ENCODE measurements at places on chromosomes 2 and 18.

GRCh38 chr18:35106013-35106844 lies 65.0 kb downstream of the MAPRE2 start:
- no peak for DNase-seq

GRCh38 chr18:36326771-36327170 lies 29.3 kb downstream of the FHOD3 start:
- no peak for DNase-seq

DNA sequence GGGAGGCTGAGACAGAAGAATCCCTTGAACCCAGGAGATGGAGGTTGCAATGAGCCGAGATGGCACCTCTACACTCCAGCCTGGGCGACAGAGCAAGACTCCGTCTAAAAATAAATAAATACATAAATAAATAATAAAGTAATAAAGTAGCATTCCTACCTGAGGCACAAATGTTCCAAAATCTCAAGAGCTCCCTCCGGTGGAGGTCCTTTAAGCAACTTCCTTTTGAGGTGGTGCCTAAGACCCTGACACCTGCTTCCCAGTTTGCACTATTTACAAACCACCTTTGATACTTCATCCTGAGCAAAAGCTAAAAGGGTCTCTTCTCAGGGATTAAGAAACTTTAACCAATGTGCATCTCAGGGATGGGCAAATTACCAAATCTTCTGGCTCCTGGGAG lies 505.1 kb downstream of the CNTNAP5 start:
- no peak for DNase-seq

DNA sequence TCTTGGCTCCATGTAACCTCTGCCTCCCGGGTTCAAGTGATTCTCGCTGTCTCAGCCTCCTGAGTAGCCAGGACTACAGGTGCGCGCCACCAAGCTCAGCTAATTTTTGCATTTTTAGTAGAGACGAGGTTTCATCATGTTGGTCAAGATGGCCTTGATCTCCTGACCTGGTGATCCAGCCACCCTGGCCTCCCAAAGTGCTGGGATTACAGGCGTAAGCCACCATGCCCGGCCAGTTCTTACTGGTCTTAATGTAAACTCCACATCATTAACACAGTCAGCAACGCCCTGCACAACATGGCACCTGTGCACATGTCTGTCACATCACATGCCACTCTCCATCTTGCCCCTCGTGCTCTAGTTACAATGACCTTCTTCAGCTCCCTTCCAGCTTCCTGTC lies 5.8 kb upstream of the KIF3C start:
- no peak for DNase-seq

- DNase-seq, result no peak
These were observed 7.9 kb downstream of the ERFE start for GRCh38 chr2:238166391-238167343.

DNA sequence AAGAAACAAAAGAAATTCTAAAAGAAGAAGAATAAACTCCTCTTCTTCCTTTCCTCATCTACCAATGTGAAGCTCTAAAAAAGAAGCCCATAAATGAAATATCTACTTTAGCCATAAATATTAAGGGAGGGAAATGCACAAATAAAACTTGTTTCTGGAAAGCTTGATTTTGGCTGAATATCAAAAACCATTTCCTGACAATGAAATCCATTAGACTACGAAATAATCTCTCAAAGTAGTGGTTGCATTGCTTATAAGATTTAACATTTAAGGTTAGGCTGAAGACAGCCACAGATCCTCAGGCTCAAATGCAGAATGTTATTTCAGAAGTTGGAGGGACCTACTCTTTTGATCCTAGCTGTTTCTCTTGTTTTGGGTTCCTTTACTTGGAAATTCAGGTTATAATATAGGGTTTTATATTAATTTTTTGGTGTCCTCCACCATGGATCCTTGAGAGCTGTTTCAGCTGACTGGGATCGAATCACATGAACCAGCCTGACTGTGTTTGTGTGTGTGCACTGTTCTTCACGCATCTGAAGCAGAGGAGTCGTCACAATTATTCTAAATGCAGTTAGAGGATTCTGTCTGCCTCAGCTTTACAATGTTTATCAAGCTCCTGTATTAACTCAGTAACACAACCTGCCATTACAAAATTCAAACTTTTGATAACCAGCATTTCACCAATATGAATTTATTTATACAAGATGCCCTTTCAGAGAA lies 474.8 kb downstream of the ARHGAP15 start:
- DNase-seq, result no peak

DNA sequence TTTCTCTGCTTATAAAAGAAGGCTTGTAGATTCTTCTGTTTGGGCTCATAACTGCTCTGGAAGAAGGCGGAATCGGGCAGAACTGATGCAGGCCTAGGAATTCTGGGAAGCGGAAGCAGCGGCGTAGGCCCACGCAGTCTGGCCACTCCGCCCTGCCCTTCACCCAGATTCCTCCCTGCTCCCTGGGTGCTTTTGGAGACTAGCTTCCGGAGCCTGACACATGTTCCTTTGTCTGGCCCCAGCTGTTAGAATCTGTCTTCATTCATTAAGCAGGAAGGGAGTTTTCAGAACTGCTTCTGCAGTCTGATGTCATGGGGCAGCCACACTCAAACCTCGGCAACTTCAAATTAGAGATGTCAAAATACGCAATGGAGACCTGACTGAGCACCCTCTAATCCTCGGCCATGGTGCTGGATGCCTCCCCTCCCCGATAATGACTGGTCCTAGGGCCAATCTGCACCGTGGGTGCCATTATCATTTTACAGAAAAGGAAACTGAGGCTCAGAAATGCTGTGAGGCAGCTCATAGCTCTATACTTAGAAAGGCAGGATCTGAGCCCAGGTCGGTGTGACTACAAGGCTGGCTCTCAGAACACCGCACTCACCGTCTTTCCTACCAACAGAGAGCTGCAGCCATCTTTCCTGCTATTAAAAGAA lies 275.7 kb downstream of the MYCN start:
- no peak for DNase-seq

DNA sequence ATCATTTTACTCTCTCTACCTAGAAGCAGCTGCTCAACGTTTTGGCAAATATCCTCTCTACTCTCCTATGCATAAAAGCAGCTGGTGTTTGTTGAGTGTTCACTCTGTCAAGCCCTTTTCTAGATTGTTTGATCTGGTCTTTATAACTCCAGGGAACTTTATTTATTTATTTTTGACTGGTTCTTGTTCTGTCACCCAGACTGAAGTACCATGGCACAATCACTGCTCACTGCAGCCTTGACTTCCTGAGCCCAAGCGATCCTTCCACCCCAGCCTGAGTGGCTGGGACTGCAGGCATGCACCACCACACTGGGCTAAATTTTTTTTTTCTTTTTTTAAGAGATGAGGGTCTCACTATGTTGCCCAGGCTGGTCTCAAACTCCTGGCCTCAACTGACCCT lies 12.7 kb downstream of the CATIP start:
- DNase-seq, result no peak

DNA sequence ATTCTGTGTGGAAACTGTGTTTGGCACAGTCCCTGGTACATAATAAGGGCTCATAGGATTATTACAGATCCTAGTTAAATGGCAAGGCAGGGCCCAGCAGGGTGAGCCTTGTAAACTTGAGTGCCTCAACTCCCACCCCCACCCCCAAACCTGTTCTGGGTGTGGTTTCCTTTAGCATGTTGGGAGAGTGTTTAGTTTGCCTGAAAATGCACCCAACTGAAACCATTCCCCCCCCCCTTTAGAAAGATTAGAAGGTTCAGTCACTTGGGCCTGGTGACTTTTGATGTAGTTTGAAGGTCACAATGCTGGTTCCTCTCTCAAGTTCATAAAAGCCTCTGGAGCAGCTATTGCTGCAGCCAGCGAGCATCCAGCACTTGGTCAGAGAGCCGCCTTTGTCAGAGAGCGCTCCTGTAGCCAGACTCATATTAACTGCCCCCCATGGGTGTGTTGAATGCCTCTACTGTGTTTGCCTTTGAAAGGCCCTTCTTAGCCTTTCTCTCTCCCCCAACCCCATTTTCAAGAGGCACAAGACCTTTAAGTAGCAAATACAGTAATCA lies 113.7 kb downstream of the SPTBN1 start:
- DNase-seq, result no peak

DNA sequence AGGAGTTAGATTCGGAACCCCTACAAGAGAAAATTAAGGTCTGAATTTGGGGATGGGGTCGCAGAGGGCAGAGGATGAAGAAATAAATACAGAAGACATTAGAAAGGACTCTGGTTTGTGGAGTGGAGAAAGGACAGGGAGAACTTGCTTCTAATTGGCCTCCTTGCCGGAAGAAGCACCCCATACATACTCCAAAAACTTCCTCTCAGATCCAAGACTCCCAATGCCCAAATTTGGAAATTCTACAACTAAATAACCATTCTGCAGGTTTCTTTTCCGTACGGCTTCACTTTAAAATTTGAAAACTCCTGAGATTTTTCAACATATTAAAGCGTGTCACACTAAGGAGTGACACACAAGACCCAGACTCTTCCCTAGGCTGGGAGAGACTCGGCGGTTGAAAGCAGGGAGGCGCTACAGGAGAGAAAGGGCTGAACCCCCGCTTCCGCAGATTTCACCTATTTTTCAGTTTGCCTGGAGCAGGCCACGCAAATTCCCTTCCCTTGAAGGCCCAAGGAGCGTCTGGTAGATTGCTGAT lies 478 bp downstream of the CLHC1 start:
- no peak for DNase-seq

GRCh38 chr2:128644718-128645256 lies 326.1 kb upstream of the HS6ST1 start:
- no peak for DNase-seq

- DNase-seq, result no peak
These were observed 162.0 kb downstream of the CAPN13 start for GRCh38 chr2:30645081-30645744.

DNA sequence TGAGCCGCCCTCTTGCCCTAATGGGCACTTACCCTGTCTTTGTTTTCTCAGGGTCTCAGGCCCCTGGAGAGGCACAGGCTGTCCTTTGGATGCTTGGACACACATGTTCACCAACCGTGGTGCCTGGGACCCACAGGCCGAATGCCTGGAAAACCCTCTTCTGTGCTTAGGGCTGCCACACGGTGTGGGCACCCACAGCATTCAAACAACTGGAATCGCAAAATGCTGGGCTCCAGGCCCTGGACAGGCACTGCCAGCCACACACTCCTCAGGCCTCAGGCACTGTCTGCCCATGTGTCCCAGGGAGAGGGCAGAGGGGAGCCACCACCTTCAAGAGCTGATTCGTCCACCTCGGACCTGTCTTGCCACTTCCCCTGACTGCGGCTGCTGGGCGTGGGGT lies 123.1 kb upstream of the ACKR3 start:
- DNase-seq, result no peak

DNA sequence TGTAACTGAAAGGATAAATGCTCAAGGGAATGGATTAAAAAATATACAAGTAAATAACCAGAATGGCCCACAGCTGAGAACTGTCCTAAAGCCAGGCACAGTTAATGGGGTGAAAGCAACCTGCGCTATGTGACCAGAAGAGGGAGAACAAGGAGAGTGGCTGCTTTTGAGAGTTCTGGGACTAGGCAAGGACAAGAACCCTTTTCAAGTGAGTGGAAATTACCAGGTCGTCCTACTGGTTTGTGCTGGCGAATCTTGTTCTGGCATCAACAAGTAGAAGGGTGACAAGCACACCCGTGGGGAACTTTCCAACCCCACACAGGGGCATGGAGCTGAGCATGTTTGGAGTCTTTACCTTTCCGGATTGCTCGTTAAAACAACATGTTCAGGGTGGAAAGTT lies 82.8 kb downstream of the TMEM17 start:
- DNase-seq, result no peak

- no peak for DNase-seq
These were observed 44.5 kb downstream of the DOCK10 start for GRCh38 chr2:224997802-224998201.

- no peak for DNase-seq
These were observed 65.3 kb upstream of the MAPK4 start for GRCh38 chr18:50494569-50494968.

- DNase-seq, result no peak
These were observed 178.2 kb upstream of the ZC3H15 start for GRCh38 chr2:186307871-186308270.

DNA sequence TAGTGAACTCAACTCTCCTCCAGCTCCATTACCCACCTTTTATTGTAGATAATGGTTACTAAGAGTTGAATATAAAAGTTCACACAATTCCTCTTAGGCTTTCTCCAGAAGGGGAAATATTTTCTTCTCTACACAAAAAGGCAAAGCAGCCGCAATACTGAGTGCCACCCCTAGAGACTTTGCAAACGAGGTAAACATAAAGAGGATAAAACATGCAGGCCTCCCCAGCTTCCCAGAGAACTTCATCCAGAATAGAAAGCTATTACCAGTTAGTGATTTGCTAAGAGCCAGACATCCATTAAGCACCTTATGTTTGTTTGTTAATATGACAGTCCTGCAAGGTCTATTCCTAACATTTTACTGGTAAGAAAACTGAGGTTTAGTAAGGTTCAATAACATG lies 17.4 kb downstream of the ZNF521 start:
- DNase-seq, result no peak

- DNase-seq, result no peak
These were observed 59.9 kb upstream of the SNTG2 start for GRCh38 chr2:890791-891190.

GRCh38 chr2:8472545-8473323 lies 209.1 kb upstream of the ID2 start:
- no peak for DNase-seq

- no peak for DNase-seq
These were observed 21.8 kb downstream of the GBX2 start for GRCh38 chr2:236146436-236146835.

GRCh38 chr2:42879913-42880737 lies 87.7 kb upstream of the HAAO start:
- DNase-seq, result no peak

DNA sequence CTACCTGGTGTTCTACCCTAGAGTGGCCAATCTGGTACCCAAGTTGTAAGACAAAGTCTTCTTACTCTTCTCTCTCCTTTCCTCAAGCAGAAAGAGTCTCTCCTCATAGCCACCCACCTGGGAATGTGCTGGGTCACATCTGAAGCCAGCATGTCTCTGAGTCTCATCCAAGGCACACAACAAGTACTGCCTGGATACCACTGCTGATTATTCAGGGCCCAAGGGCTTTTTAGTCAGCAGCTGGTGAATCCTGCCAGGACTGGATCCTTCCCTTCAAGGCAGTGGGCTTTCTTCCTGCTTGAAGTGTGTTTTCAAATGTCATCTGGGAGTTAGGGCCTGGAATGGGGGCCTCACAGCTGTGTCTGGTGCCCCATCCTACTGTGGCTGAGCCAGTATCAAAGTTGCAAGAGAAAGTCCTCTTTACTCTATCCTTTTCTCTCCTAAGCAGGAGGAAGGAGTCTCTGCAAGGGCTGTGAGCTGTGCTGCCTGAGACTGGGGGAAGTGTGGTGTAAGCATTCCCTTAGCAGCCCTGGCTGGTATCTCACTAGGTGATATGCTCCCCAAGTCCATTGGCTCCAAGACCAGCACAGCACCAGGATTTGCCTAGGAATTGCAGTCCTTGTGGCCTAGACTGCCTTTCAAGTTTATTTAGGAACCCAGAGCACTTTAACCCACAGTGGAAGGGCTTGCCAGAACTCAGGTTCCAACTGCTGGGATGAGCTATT lies 27.2 kb downstream of the OXER1 start:
- DNase-seq, result no peak

Data from activated CD4-positive, CD25-positive, alpha-beta regulatory T cell (primary cell).